ENCODE measurements at places on chromosomes 3 and 15. TPM values are rescaled to one million over a fixed set of nuclear protein-coding genes. Genes with fewer than 3 reads are reported as not detected.

PLS1 gene
- 0.85 TPM for total RNA-seq

NAALADL2 gene
- total RNA-seq: 0.56 TPM

GRCh38 chr3:38544926-38545325 lies 48.8 kb downstream of the EXOG start:
- no peak for DNase-seq

- DNase-seq: no peak
Observed at GRCh38 chr3:157871838-157872460, 234.3 kb downstream of the SHOX2 start.

GRCh38 chr15:62777671-62778070 lies 264.9 kb upstream of the TPM1 start:
- no peak for DNase-seq
